ENCODE measurements at places on chromosomes 4 and X. TPM values are rescaled to one million over a fixed set of nuclear protein-coding genes. Genes with fewer than 3 reads are reported as not detected.

DNA sequence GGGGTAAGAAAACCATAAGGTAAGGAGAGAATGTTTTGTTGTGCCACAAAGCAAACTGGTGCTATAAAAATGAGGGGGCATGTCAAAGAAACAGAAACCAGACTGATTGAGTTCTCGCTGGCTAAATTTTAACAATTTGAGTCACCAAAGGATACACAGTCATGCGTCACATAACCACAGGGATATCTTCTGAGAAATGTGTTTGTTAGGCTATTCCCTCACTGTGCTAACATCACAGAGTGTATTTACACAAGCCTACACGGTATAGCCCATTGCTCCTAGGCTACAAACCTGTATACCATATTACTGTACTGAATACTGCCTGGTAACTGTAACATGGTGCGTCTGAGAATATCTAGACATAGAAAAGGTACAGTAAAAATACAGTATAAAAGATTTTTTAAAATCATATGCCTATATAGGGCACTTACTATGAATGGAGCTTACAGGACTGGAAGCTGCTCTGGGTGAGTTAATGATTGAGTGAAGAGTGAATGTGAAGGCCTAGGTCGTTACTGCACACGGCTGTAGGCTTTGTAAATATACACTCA is 50.1 kb downstream of the FBXW7 start:
- DNase-seq: peak; percentile 94

GRCh38 chrX:69507500-69507789 is 3.3 kb downstream of the NALF2 start:
- no peak for DNase-seq

- DNase-seq: peak; percentile 6
Measured at GRCh38 chr4:26076000-26076587, 162.1 kb downstream of the SMIM20 start.

- DNase-seq: no peak
Measured at GRCh38 chr4:143215873-143216272, 31.2 kb downstream of the USP38 start.

- peak; percentile 41 for DNase-seq
Measured at GRCh38 chr4:16670727-16671126, 227.7 kb downstream of the LDB2 start.

DNA sequence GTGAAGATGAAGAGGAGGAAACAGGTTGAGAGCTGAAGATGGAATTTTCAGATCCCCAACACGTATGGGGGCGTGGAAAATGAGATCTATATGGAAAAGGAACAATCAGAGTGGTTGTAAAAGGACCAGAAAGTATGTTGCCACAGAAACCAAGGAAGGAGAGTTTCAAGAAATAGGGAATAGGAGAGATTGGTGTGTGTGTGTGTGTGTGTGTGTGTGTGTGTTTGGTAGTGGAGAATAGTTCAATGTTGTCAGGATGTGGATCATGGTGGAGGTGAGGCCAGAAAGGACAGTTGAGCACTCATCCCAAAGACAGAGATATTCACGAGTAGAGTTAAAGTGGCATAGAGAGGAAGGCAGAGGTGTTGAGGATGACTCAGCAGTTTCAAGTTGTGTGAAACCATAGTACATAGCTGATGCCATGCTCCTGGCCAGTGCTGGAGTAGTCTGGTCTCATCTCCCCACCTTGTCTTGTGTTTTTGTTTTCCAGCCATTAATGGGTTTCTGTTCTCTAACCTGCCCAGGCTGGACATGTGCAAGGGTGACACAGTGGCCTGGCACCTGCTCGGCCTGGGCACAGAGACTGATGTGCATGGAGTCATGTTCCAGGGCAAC is 36.1 kb downstream of the HEPH start:
- no peak for DNase-seq

DNA sequence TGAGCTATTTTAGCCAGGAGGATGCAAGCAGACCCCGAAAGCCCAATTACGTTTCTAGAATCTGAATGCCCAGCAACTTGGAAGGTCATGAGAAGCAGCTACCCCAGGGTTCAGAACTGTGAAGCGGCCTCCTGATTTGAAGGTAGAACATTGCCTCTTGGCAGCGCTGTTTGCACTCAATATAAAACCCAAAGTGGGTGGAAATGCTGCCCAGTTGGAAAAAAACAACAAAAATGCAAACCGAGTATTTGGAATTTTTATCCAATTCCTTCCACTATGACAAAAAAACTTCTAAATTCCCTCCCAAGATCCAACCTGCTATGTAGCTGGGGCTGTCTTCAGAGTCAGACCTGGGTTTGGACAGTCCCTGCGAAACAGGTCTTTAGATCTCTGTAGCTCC is 103.3 kb upstream of the RBPJ start:
- DNase-seq: no peak

DNA sequence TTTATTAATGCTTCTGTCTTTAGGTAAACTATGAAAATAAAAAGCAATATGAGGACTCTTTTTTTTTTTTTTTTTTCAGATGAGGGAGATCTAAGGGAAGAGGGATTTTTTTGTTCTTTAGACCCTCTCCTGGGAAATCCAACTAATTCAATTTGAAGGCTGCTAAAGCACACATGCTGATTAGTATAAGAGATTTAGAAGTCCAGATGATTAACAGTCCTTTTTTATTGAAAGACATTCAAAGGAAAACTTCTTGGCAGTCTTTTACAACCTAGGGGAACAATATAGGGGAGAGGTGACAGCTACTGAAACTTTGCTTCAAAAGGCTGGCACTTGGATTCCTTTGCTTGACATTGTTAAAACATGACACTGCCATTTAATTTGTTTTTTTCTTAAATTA is 602.5 kb downstream of the RAPGEF2 start:
- no peak for DNase-seq

GRCh38 chr4:47084111-47084510 is 52.7 kb downstream of the GABRB1 start:
- no peak for DNase-seq

DNA sequence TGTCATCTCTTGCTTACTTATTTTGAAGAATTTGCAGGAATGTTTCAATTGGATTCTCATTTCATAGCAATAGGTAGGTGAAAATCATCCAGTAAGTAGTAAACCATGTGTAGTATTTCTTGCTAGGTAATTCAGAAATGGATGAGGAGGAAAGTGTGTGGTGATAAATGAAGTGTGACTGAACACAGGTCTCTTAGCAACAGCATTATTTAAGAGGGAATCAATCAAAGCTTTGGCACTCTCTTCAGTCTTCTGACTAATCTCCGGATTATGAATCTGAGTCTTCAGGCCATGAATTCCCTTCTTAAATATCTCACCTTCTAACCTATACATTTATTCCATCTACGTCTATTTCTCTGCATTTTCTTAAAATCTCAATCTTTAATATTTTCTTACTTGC is 55.8 kb upstream of the ARHGAP24 start:
- DNase-seq: no peak

GRCh38 chr4:88745175-88745574 is 47.5 kb upstream of the NAP1L5 start:
- no peak for DNase-seq

GRCh38 chr4:53477038-53477565 is 99.7 kb downstream of the FIP1L1 start:
- DNase-seq: peak; percentile 74

DNA sequence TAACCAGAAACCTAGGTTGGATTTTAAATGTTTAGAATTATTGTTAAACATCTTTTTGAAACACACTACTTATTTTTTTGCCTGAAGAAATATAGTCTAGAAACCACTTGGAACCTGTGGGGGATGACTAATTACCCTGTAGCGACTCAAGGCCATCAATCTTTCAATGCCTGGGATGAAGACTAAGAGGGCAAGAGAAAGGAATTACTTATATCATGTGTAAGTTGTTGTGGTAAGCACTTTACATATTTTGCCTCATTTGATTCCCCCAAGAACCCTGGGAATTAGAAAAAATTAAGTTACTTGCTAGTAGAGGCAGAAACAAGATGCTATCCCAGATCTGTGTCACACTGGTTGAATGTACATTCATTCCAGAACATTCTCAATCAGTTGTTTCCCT is 170.9 kb upstream of the GRIA3 start:
- DNase-seq: no peak

GRCh38 chr4:60885011-60885410 is 315.1 kb upstream of the ADGRL3 start:
- DNase-seq: no peak

DNA sequence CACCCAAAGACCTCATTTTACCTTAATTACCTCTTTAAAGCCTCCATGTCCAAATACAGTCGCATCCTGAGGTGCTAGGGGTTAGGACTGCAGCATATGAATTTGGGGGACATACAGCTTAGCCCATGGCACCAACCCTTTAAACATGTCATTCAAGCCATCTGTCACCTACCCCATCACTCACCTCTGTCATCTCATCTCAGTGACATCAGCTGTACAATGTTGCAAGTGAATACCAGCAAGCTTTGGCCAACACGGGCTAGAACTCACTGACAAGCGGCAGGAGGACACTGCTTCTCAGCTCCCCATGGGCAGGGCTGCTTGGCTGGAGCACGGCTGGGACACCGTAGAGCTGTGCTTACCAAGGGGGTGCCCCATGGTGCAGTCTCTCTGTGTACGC is 107.5 kb downstream of the STK32B start:
- no peak for DNase-seq

- DNase-seq: no peak
Measured at GRCh38 chrX:33970028-33970967, 161.8 kb downstream of the FAM47A start.

GRCh38 chrX:27451324-27451723 is 11.8 kb downstream of the PPP4R3C start:
- no peak for DNase-seq

- DNase-seq: no peak
Measured at GRCh38 chr4:83139514-83140156, 25.1 kb upstream of the PLAC8 start.

- DNase-seq: no peak
Measured at GRCh38 chr4:67083496-67083895, 461.8 kb downstream of the CENPC start.

- no peak for DNase-seq
Measured at GRCh38 chr4:46986922-46987638, 6.3 kb downstream of the GABRA4 start.

GRCh38 chr4:89324671-89325070 is 17.1 kb upstream of the GPRIN3 start:
- peak; percentile 52 for DNase-seq

GRCh38 chr4:105193536-105193935 is 46.9 kb downstream of the TET2 start:
- DNase-seq: no peak

DNA sequence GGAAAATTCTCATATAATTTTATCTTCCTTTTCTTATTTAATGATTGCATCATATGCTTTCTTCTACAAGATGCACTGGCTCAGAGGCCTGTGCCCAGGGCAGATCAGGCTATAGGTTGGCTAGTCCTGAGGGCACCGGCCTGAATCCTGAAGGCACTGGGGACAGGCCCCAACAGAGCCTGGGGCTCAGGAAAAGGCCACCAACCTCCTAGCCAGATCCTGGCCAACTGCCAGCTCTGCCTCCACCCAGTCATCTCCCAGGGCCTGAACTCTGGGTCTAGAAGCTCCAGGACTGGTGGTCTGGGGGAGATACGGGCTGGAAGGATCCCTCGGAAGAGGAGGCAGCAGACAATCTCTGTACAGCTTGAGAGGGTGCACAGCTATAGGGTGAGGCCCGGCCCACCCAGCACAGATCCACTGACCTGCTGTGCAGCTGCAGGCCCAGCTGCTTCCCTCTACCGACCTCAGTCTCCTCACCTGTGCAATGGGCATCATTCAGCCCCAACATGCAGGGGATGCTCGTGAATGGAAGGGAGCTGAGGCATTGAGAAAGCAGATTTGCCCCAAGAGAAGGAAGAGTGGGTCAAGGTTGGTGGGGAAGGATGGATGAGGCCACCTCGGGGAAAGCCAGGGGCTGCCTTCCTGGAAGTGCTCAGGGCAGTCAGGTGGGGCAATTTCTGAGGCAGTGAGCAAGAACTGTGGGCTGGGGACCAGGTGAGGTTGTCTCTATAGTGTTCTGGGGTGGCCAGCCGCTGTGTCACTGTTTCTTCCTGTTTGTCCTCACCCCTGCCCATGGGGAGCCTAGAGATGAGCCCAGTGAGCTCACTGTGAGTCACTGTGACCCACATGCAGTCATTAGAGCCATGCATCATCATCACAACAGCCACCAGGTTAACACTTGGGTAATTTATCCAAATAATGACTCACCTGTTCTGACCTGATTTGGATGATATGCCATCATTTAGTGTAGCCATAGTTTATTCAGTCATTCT is 22.4 kb upstream of the XAGE2 start:
- no peak for DNase-seq

Gene MAGED4
- total RNA-seq: 34.5 TPM

Gene CT45A1
- total RNA-seq: not detected

Gene MORC4
- 30.6 TPM for total RNA-seq

Gene CT45A5
- total RNA-seq: not detected

Gene PAGE5
- total RNA-seq: not detected

Gene TECRL
- not detected for total RNA-seq

Gene OTOP1
- total RNA-seq: not detected

Gene SPATA18
- 18.1 TPM for total RNA-seq

Gene BEX1
- total RNA-seq: 2.2 TPM

Gene STPG2
- total RNA-seq: 0.32 TPM

Gene FMR1NB
- total RNA-seq: not detected

Gene CXCL9
- not detected for total RNA-seq

Gene NR0B1
- not detected for total RNA-seq
